ENCODE measurements at places on chromosomes 4 and X.
A peak's percentile ranks its signal among the peaks of the same experiment; 100 is the strongest.

- DNase-seq = no peak
- no peak overlapping the region for H3K4me3 ChIP-seq
- H3K4me1 ChIP-seq = no peaks in the 10 kb centered on the region
- no peaks in the 10 kb centered on the region for H3K36me3 ChIP-seq
Observed at GRCh38 chrX:12447448-12448064, 309.3 kb downstream of the FRMPD4 start.

- no peaks in the 10 kb centered on the region for H3K27me3 ChIP-seq
- no peak overlapping the region for H3K4me3 ChIP-seq
- no peak overlapping the region for H3K27ac ChIP-seq
Observed at GRCh38 chr4:24771241-24771640, 24.1 kb upstream of the SOD3 start.

DNA sequence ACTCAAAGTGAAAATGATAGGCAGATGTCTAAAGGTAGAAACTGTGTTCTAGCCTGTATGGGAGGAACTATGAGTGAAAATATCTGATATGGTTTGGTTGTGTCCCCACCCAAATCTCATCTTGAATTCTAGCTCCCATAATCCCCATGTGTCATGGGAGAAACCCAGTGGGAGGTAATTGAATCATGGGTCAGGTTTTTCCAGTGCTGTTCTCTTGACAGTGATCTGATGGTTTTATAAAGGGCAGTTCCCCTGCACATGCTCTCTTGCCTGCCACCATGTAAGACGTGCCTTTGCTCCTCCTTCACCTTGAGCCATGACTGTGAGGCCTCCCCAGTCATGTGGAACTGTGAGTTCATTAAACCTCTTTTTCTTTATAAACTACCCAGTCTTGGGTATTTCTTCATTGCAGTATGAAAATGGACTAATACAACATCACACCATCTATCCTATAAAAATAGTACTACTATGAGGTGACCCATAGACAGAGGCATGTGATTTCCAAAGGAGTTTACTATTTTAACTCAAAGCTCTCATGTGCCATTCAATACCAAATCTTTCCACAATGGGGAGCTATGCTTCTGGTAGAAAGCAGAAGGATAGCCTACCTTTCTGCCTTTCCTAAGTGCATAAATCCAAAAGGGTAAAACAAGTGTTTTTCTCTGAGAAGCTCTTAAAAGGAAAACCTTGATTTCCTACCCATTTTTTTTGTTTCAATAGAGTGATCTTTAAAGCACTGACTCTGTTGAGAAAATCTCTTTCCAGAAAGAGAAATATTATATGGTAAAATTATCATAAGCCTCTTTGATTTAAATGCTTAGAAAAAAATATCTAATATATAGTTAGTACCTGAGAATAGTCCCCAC is 38.8 kb downstream of the SEC31A start:
- no peak overlapping the region for H3K27ac ChIP-seq
- no peaks in the 10 kb centered on the region for H3K4me1 ChIP-seq
- no peak overlapping the region for H3K4me3 ChIP-seq
- peaks cover 81% of the 10 kb centered on the region for H3K36me3 ChIP-seq

GRCh38 chr4:52658641-52659000 is 480 bp downstream of the USP46 start:
- H3K4me3 ChIP-seq = peak overlapping the region; percentile 79
- H3K27ac ChIP-seq = peak overlapping the region; percentile 68
- DNase-seq = no peak
- H3K4me1 ChIP-seq = peaks cover 41% of the 10 kb centered on the region

DNA sequence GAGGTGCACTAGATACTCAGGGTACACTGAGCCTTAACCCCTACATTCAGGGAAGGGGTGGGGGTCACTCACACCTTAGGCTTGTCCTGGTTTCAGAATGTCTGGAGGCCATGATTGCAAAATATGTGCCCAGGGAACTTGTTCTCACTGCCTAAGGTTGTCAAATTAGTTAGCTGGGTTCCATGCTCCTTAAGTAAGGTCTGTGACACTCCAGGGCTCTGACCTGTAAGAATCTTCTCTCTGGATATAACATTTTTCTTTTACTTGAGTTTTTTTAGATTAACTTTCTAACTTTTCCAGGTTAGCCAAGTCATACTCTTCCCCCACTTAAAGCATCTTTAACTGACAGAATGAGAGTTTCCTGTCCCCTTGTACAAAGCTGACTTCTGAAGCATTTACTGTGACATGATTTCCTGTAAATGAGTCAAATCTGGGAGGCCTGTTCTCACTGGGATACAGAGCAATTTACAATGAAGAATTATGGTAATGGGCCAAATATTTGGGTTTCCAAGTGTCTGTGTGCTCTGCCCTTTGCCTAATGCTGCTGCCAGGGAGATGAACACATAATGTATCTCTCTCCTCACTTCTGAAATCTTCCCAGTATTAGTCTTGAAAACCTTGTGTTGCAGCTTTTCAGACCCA is 101.7 kb downstream of the GATB start:
- no peak overlapping the region for H3K27ac ChIP-seq
- no peaks in the 10 kb centered on the region for H3K36me3 ChIP-seq
- no peaks in the 10 kb centered on the region for H3K4me1 ChIP-seq

- no peak overlapping the region for H3K27ac ChIP-seq
- no peak overlapping the region for H3K4me3 ChIP-seq
- DNase-seq = no peak
- no peaks in the 10 kb centered on the region for H3K36me3 ChIP-seq
- H3K4me1 ChIP-seq = peaks cover 15% of the 10 kb centered on the region
Observed at GRCh38 chrX:42075032-42075431, 151.7 kb upstream of the CASK start.

- DNase-seq = no peak
- H3K27ac ChIP-seq = no peak overlapping the region
- no peaks in the 10 kb centered on the region for H3K36me3 ChIP-seq
Observed at GRCh38 chr4:25843340-25844097, 19.3 kb downstream of the SEL1L3 start.

- H3K27ac ChIP-seq = no peak overlapping the region
- no peak for DNase-seq
- peaks cover 68% of the 10 kb centered on the region for H3K36me3 ChIP-seq
- H3K4me1 ChIP-seq = no peaks in the 10 kb centered on the region
Observed at GRCh38 chr4:99617374-99617773, 40.3 kb downstream of the C4orf54 start.

GRCh38 chrX:138763761-138764160 is 52.2 kb upstream of the FGF13 start:
- H3K4me1 ChIP-seq = no peaks in the 10 kb centered on the region
- no peaks in the 10 kb centered on the region for H3K27me3 ChIP-seq
- no peaks in the 10 kb centered on the region for H3K36me3 ChIP-seq
- no peak for DNase-seq
- H3K4me3 ChIP-seq = no peak overlapping the region

- no peak for DNase-seq
- no peak overlapping the region for H3K27ac ChIP-seq
- H3K27me3 ChIP-seq = no peaks in the 10 kb centered on the region
- no peaks in the 10 kb centered on the region for H3K4me1 ChIP-seq
Observed at GRCh38 chrX:68409194-68409593, 24.1 kb downstream of the OPHN1 start.

DNA sequence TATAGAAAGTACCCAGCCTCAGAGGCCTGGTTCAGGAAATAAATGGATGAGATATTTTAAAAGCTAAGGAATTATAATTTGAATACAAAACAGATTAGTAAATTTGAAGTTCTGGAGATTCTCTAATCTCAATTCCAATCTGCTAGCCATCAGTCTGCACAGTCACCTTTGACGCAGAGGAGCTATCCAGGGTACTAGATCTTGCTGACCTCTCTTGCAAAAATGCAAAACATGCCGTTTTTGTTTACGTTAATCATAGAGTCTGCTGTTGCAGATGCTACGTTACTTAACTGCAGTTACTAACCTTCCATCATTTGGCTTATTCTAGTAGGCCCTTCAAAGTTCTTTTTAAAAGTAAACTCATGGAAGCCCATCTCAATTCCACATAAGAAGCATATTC is 10.4 kb downstream of the CCSER1 start:
- H3K27me3 ChIP-seq = no peaks in the 10 kb centered on the region
- no peaks in the 10 kb centered on the region for H3K4me1 ChIP-seq
- H3K4me3 ChIP-seq = no peak overlapping the region
- peak; percentile 3 for DNase-seq
- H3K27ac ChIP-seq = no peak overlapping the region
- no peaks in the 10 kb centered on the region for H3K36me3 ChIP-seq

DNA sequence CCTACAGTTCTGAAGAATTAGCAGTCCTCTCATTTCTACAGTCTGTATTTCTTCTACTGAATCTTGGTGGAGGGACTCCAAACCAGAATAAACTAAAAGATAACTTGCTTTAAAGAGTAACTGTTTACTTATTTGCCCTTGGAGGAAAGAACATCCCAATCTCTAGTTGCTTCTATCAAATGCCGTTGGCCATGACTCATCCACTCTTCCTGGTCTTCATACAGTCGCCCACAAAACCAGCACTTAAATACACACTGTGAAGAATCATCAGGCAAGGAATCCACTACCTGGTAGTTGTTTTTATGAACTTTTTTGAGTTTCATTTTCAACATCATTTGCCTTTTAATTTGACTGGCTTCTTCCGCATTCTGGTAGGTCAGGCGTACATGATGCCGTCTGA is 14.2 kb downstream of the ZNF518B start:
- H3K4me1 ChIP-seq = no peaks in the 10 kb centered on the region
- H3K4me3 ChIP-seq = no peak overlapping the region
- H3K27me3 ChIP-seq = peaks cover 10% of the 10 kb centered on the region
- H3K36me3 ChIP-seq = no peaks in the 10 kb centered on the region

DNA sequence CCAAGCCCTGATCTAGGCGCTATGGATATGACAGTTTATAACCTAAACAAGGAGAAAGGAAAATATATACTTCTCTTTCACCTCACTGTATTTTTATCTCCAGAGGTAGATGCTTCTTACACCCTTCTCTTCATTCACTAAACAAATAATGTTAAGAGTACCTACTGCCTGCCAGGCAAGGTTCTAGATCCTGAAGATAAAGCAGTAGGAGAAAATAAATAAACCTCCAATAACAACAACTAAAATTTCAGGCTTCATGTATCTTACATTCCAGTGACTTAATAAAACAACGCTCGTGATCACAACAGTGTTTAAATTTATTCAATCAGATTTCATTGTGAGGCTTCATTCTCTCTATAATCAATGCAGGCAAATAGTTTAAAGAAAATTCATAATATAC is 20.7 kb downstream of the PDGFC start:
- no peaks in the 10 kb centered on the region for H3K36me3 ChIP-seq
- H3K4me1 ChIP-seq = peaks cover 45% of the 10 kb centered on the region
- no peak overlapping the region for H3K27ac ChIP-seq
- no peak for DNase-seq
- no peak overlapping the region for H3K4me3 ChIP-seq

- H3K27me3 ChIP-seq = no peaks in the 10 kb centered on the region
- no peaks in the 10 kb centered on the region for H3K4me1 ChIP-seq
- no peaks in the 10 kb centered on the region for H3K36me3 ChIP-seq
- no peak overlapping the region for H3K4me3 ChIP-seq
Observed at GRCh38 chr4:127249066-127249766, 383.5 kb upstream of the INTU start.

DNA sequence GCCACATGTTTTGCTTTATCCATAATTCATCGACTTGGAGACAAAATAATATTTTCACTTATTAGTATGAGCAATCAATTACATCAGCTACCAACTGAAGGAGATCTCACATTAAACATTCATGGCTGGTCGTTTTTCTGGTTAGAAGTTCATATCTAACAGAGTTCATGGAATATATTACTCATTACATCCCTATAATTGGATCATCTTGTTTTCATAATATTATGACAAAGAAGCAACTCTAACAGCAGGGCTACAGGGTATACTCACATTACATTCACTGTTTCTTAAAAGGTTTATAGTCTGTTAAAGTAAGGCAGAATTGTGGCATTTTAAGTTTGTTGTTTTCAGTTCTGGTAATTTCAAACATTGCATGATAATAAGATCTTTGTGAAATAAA is 33.0 kb downstream of the GSTCD start:
- no peak overlapping the region for H3K27ac ChIP-seq
- no peaks in the 10 kb centered on the region for H3K36me3 ChIP-seq
- H3K4me1 ChIP-seq = no peaks in the 10 kb centered on the region
- DNase-seq = no peak
- no peaks in the 10 kb centered on the region for H3K27me3 ChIP-seq
- no peak overlapping the region for H3K4me3 ChIP-seq

- H3K4me1 ChIP-seq = no peaks in the 10 kb centered on the region
- H3K4me3 ChIP-seq = no peak overlapping the region
- no peak for DNase-seq
- no peaks in the 10 kb centered on the region for H3K36me3 ChIP-seq
Observed at GRCh38 chr4:126955292-126956183, 677.2 kb upstream of the INTU start.

GRCh38 chr4:77671051-77671450 is 65.4 kb downstream of the CXCL13 start:
- no peak overlapping the region for H3K4me3 ChIP-seq
- DNase-seq = no peak
- no peaks in the 10 kb centered on the region for H3K4me1 ChIP-seq
- no peak overlapping the region for H3K27ac ChIP-seq
- H3K27me3 ChIP-seq = no peaks in the 10 kb centered on the region

DNA sequence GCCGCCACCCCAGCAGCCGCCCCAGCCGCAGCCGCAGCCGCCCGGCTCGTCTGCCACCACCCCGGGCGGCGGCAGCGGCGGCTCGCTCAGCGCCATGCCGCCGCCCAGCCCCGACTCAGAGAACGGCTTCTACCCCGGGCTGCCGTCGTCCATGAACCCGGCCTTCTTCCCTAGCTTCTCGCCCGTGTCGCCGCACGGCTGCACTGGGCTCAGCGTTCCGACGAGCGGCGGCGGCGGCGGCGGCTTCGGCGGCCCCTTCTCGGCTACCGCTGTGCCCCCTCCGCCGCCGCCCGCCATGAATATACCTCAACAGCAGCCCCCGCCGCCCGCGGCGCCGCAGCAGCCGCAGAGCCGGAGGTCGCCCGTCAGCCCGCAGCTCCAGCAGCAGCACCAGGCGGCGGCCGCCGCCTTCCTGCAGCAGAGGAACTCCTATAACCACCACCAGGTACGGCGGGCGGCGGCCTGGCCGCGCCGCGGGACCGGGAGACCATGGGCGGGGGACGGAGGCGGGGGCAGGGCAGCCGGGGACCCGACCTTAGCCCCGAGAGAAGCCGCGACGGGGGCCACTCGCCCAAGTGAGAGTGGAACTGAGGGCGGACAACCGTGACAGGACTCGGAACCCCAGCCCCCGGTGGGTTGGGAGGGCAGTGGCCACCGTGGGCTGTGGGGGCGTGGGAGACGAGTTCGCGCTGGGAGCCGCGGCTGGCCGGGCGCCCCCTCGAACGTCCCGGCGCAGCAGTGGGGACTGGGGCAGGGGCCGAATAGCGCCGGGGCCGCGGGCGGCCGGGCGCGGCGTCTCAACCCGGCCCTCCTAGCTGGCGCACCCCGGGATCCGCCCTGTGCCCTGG is 1.8 kb downstream of the CPEB2 start:
- H3K27ac ChIP-seq = peak overlapping the region; percentile 87
- H3K36me3 ChIP-seq = no peaks in the 10 kb centered on the region
- peaks cover 13% of the 10 kb centered on the region for H3K4me1 ChIP-seq
- H3K27me3 ChIP-seq = no peaks in the 10 kb centered on the region

GRCh38 chr4:15875663-15876460 is 62.7 kb downstream of the FGFBP1 start:
- no peaks in the 10 kb centered on the region for H3K4me1 ChIP-seq
- H3K27me3 ChIP-seq = no peaks in the 10 kb centered on the region
- no peak overlapping the region for H3K4me3 ChIP-seq
- no peak for DNase-seq
- no peaks in the 10 kb centered on the region for H3K36me3 ChIP-seq
